Activated T-cell treated with anti-CD3 and anti-CD28 coated beads, Interleukin-2, amount 50 U/mL, for 72 hours (primary cell): ENCODE measurements at places on chromosomes 13 and 19. TPM values are rescaled to one million over a fixed set of nuclear protein-coding genes. Genes with fewer than 3 reads are reported as not detected.

The IGSF23 gene
- not detected for total RNA-seq

- no peak for DNase-seq
These were observed 16.0 kb downstream of the CAMSAP3 start for GRCh38 chr19:7611541-7612279.

The CELF5 gene
- total RNA-seq = 0.17 TPM

The TEX29 gene
- 1.5 TPM for total RNA-seq

The CEACAM8 gene
- not detected for total RNA-seq

DNA sequence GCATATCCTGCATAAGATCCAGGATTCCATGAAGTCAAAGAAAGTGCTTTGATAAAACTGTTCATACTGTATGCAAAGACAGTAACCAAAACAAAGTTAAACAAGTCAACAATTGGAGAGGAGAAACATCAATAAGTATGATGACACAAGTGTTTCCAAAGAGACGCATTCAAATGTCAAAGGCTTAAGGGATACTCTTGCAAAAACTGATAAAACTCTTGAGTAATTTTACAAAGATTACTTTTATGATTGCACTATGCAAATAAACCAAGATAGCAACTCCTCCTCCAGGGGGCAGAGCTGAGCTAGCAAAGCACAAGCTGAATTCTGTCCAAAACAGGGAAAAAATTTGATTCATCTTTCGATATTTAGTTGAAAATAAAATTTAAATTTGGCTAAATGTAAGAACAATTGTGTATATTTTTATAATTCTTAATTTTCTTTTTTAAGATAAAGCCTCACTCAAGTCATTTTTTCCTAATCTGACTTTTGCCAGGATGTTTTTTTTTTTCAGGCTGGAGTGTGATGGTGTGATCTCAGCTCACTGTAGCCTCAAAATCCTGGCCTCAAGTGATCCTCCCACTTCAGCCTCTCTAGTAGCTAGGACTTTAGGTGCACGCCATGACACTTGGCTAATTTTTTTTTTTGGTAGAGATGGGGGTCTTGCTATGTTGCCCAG, 84.0 kb downstream of the MZT1 start:
- peak; percentile 61 for DNase-seq

DNA sequence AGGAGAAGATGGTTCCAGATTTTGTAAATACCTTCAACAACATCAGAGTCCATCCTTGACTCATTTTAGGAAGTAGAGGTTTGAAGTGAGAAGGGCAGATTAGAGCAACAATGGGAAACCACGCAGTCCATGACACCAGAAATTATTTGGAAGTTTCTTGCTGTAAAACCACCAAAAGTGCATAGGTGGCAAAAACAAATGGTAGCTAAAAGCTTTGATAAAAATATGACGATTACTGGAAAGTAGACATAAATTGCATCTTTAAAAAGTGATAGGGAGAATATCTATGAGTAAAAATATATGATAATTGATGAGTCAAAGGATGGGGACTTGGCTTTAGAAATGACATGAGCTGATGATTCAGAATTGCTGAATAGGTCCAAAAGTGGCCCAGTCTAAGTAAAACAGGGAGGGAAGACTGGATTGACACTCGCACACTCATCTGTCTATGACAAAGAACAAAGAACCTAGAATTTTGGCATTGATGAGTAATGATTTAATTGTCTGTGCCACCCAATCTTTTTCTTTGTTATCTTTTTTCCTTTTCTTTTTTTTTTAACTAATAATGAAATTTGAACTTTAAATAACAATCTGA, 472.2 kb downstream of the MYO16 start:
- DNase-seq = no peak

The PRKCG gene
- not detected for total RNA-seq

The ZGLP1 gene
- 5.9 TPM for total RNA-seq

DNA sequence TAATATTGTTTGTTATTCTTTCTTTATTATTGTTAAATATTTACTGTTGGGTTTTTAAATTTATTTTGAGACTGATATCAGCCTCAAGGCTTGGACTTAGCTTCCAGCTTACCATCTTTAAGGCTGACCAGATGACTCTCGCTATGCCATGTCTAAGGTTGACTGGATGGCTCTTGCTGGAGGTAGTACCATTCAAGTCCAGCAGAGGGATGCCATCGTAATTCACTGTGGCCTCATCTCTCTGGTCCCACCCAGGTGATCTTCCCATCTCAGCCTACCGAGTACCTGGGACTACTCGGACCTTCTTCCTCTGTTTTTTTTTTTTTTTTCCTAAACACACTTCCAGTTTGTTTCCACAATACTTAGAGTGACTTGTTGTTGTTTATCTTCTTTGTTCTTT, 41.7 kb upstream of the ZNF91 start:
- no peak for DNase-seq

DNA sequence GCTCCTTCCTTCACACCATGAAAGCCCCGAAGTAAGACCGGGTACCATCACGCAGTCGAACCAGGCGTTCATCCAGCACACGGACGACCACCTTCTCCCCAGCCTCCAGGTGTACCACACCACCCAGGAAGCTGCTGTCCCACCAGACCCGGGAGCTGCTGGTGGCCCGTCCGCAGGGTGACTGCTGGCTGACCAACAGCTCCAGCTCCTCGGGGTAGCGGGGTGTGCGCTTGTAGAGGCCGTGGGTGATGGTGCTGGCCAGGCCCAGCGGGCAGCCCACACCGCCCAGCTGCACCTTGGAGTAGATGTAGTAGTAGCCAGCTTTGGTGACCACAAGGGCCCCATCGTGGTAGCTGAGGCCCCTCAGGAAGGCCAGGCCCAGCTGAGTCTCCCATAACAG, 5.0 kb downstream of the TNFSF14 start:
- no peak for DNase-seq

The CPAMD8 gene
- 0.43 TPM for total RNA-seq

DNA sequence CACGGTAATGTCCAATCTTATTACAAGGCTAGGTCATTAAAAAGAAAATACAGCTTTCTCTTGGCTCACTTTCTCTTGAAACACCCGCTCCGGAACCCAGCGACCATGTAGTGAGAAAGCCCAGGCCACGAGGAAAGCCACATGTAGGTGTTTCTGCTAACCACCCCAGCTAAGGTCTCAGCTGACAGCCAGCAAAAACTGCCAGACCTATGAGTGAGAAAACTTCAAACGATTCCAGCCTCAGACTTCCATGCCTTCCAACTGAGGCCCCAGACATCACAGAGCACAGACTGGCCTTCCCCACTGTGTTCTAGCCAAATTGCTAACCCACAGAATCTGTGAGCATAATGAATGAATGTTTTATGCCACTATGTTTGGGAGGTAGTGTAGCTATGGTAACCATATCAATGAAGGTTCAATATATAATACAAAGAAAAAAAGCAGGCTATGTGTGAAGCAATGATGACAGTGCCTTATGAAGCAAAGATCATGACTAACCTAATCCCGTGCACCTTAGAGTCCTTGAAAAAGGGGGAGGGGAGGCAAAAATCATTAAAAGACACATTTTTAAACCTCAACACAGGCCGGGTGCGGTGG, 11.9 kb upstream of the TPTE2 start:
- DNase-seq = no peak

GRCh38 chr13:102267191-102267590, 134.7 kb downstream of the FGF14 start:
- no peak for DNase-seq

GRCh38 chr13:40564342-40565001, 102.0 kb downstream of the FOXO1 start:
- DNase-seq = no peak

The SMIM24 gene
- 0.88 TPM for total RNA-seq

The ACP7 gene
- not detected for total RNA-seq
